ENCODE measurements at places on chromosomes 7 and 10.

GRCh38 chr7:96331233-96331632, 9.3 kb upstream of the SLC25A13 start:
- H3K27ac ChIP-seq: no peak overlapping the region
- H3K4me1 ChIP-seq: peaks cover 12% of the 10 kb centered on the region
- no peak for DNase-seq
- H3K4me3 ChIP-seq: no peak overlapping the region
- no peaks in the 10 kb centered on the region for H3K27me3 ChIP-seq

GRCh38 chr7:116100626-116101025, 70.1 kb upstream of the TFEC start:
- no peaks in the 10 kb centered on the region for H3K4me1 ChIP-seq
- no peak for DNase-seq
- H3K4me3 ChIP-seq: no peak overlapping the region
- H3K27me3 ChIP-seq: no peaks in the 10 kb centered on the region

- H3K36me3 ChIP-seq: no peaks in the 10 kb centered on the region
- H3K27me3 ChIP-seq: peaks cover 35% of the 10 kb centered on the region
- H3K27ac ChIP-seq: no peak overlapping the region
- H3K4me1 ChIP-seq: peaks cover 21% of the 10 kb centered on the region
- DNase-seq: no peak
- H3K4me3 ChIP-seq: no peak overlapping the region
Measured at GRCh38 chr10:123993534-123994416, 99.6 kb downstream of the CHST15 start.

DNA sequence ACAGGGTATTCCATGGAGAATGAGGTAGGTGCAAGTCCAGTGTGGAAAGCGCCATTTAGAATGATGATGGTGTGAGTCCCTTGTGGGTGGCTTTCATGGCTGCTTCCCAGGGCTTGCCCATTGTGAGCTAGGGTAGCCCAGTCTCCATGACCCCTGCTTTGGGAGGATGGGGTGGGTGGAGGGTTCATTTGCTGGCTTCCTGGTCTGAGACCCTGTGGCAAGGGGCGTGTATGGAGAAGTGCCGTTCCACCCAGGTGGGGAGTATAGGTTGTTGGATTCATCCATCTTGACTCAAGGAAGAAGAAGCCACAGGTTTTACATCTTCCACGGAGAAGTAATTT, 27.7 kb downstream of the CCM2 start:
- no peaks in the 10 kb centered on the region for H3K4me1 ChIP-seq
- no peak overlapping the region for H3K4me3 ChIP-seq
- no peaks in the 10 kb centered on the region for H3K27me3 ChIP-seq
- H3K27ac ChIP-seq: no peak overlapping the region
- H3K36me3 ChIP-seq: no peaks in the 10 kb centered on the region

DNA sequence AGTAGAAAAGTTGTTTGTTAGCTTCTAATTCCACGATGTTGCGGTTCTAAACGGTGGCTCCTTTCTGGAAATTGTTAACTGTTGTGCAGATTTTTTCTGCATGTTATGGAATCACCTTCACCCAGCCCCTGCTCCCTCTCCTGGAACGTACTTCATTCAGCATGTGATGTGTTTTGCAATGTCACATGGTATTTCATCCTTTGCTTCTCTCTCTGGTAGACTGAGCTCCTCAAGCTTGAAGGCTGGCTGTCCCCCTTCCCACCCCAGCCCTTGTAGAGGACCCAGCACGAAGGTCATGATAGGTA, 4.4 kb downstream of the PPP2R2D start:
- H3K4me3 ChIP-seq: no peak overlapping the region
- peaks cover 4% of the 10 kb centered on the region for H3K36me3 ChIP-seq
- no peak for DNase-seq
- no peak overlapping the region for H3K27ac ChIP-seq
- H3K27me3 ChIP-seq: no peaks in the 10 kb centered on the region

Data from body of pancreas (tissue), 4 donors.